HFFc6 (cell line): ENCODE measurements at places on chromosomes 5 and 9. TPM values are rescaled to one million over a fixed set of nuclear protein-coding genes. Genes with fewer than 3 reads are reported as not detected.
A peak's percentile ranks its signal among the peaks of the same experiment; 100 is the strongest.

EIF4E1B gene
- total RNA-seq = not detected in 3 replicates

RNF180 gene
- total RNA-seq = not detected in 3 replicates

TAF11L10 gene
- total RNA-seq = not detected in 3 replicates

HSD17B3 gene
- total RNA-seq = not detected in 3 replicates

GZMA gene
- total RNA-seq = not detected in 3 replicates

MTMR12 gene
- 20.6 to 25.8 TPM (median 20.7 TPM) in 3 replicates for total RNA-seq

OTULINL gene
- 7.9 to 23.4 TPM (median 9.2 TPM) in 3 replicates for total RNA-seq

FBXL7 gene
- total RNA-seq = 13.7 to 17.3 TPM (median 15.6 TPM) in 3 replicates

LCNL1 gene
- total RNA-seq = not detected in 3 replicates

NR4A3 gene
- 2.2 and 2.4 TPM in 2 replicates for total RNA-seq

NIPBL gene
- total RNA-seq = 28.9 to 31.7 TPM (median 31.6 TPM) in 3 replicates

HRH2 gene
- total RNA-seq = not detected in 3 replicates

PCDHA1 gene
- 0.12 to 0.24 TPM (median 0.22 TPM) in 3 replicates for total RNA-seq

CAMK4 gene
- total RNA-seq = 4.1 to 5.7 TPM (median 4.6 TPM) in 3 replicates

GRIA1 gene
- total RNA-seq = 0.08 to 0.57 TPM (median 0.37 TPM) in 3 replicates

HCN1 gene
- not detected in 3 replicates for total RNA-seq

GBGT1 gene
- 1.7 to 1.9 TPM (median 1.7 TPM) in 3 replicates for total RNA-seq

AGXT2 gene
- total RNA-seq = not detected in 3 replicates

GRCh38 chr9:112586599-112587155, 100.0 kb downstream of the KIAA1958 start:
- DNase-seq = peak; percentile 12
- peaks cover 11% of the 10 kb centered on the region for H3K4me1 ChIP-seq
- H3K27me3 ChIP-seq = no peaks in the 10 kb centered on the region; the same call in 1 of the 2 replicates
- no peak overlapping the region for H3K27ac ChIP-seq
- H3K36me3 ChIP-seq = no peaks in the 10 kb centered on the region
- no peak overlapping the region for H3K4me3 ChIP-seq

DNA sequence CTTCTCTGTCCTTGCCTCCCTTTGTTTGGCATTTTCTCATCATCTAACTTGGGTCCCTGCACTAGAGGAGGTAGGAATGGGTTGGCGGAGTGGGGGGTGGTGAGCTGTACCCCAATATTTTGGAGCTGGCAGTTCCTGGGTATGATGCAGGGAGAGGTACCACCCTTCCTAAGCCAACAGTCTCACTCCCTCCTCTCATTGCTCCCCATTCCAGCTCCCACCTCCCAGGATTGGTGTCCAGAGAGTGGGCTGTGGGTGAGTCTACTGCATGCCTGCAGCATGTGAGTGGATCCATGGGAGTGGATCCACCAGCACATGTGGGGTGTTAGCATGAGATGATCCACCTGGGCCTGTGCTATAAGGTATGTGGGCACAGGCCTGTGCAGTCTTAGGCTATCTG, 22.2 kb upstream of the MYORG start:
- H3K27me3 ChIP-seq = no peaks in the 10 kb centered on the region
- H3K4me1 ChIP-seq = peaks cover 8% of the 10 kb centered on the region
- H3K36me3 ChIP-seq = peaks cover 4% of the 10 kb centered on the region
- DNase-seq = no peak
- no peak overlapping the region for H3K27ac ChIP-seq

DNA sequence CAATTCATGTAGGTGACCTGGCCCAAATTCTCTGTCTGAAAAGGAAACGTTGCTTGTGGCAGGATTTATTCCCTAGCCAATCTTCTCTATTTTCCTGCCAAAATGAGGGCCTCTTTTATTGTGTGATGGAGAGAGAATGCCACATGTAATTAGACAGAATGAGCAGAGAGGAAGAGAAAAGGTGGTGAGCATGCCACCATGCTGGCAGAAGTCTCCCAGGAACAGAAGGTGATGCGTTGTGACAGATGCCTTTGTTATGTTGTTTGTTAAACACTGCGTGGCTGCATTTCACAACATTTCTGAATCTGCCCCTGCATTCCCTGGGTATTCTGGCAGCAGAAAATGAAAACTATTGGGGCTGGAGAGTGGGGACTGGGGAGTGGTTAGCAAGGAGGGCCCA, 577.6 kb downstream of the TLR4 start:
- no peak overlapping the region for H3K4me3 ChIP-seq
- H3K36me3 ChIP-seq = no peaks in the 10 kb centered on the region
- no peak overlapping the region for H3K27ac ChIP-seq

DNA sequence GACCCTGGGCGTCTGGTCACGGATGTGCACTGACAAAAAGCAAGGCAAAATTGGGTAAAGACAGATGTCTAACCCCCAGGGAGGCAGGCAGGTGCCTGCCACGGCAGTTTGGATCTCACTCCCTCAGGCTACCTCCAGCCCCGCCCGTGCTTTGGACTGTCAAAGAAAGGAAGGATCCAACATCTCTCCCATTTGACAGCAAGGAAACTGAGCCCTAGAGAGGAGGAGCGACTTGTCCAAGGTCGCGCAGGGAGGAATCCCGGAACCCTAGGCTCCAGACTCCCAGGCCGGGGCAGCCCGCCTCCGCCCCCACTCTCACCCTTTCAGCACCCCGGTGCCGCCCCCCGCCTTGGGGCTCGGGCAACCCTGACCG, 376 bp downstream of the GOLGA1 start:
- H3K4me1 ChIP-seq = peaks cover 30% of the 10 kb centered on the region
- H3K27ac ChIP-seq = peak overlapping the region; percentile 78
- H3K36me3 ChIP-seq = peaks cover 18% of the 10 kb centered on the region
- H3K27me3 ChIP-seq = peaks cover 2% of the 10 kb centered on the region
- DNase-seq = no peak
- peak overlapping the region; percentile 93 for H3K4me3 ChIP-seq

DNA sequence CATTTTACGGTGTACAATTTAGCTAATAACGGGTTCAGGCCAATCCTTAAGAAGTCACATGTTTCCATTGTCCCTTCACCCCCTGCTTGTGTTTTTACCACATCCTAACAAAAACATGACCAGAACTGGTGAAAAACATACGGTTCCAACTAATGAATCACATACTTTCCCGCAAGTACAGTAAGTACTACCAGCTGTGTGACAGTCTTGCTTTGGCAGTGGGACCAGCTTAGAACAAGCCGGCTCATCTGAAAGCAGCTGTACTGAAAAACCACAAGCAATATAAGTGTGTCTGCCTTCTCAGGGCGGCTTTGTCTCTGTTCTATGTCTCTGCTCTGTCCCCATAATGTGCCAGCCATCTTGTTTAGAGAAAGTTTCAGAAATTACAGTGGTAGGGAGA, 242.5 kb downstream of the BNC2 start:
- H3K27me3 ChIP-seq = peaks cover 4% of the 10 kb centered on the region; the same call in 1 of the 2 replicates
- peak; percentile 92 for DNase-seq
- peak overlapping the region; percentile 89 for H3K27ac ChIP-seq
- peak overlapping the region; percentile 78 for H3K4me3 ChIP-seq
- H3K4me1 ChIP-seq = peaks cover 55% of the 10 kb centered on the region

- no peaks in the 10 kb centered on the region for H3K36me3 ChIP-seq
- H3K4me3 ChIP-seq = no peak overlapping the region
- peak; percentile 64 for DNase-seq
- H3K27me3 ChIP-seq = no peaks in the 10 kb centered on the region; the same call in 1 of the 2 replicates
- H3K27ac ChIP-seq = no peak overlapping the region
Measured at GRCh38 chr9:19028835-19029451, 4.1 kb downstream of the SAXO1 start.

GRCh38 chr9:33114746-33115145, 38.3 kb upstream of the SMU1 start:
- H3K36me3 ChIP-seq = peaks cover 19% of the 10 kb centered on the region; the same call in 1 of the 2 replicates
- no peaks in the 10 kb centered on the region for H3K27me3 ChIP-seq
- DNase-seq = no peak
- peaks cover 26% of the 10 kb centered on the region for H3K4me1 ChIP-seq
- H3K27ac ChIP-seq = no peak overlapping the region
- no peak overlapping the region for H3K4me3 ChIP-seq

- H3K27ac ChIP-seq = peak overlapping the region; percentile 3; the same call in 1 of the 2 replicates
- peaks cover 29% of the 10 kb centered on the region for H3K4me1 ChIP-seq
- no peaks in the 10 kb centered on the region; the same call in 1 of the 2 replicates for H3K27me3 ChIP-seq
- peak; percentile 12 for DNase-seq
- H3K4me3 ChIP-seq = 0 out of 2 replicates have a peak overlapping the region, but pooled peaks have one; percentile 12
- no peaks in the 10 kb centered on the region for H3K36me3 ChIP-seq
Measured at GRCh38 chr5:123881759-123882244, 369.8 kb downstream of the CSNK1G3 start.

DNA sequence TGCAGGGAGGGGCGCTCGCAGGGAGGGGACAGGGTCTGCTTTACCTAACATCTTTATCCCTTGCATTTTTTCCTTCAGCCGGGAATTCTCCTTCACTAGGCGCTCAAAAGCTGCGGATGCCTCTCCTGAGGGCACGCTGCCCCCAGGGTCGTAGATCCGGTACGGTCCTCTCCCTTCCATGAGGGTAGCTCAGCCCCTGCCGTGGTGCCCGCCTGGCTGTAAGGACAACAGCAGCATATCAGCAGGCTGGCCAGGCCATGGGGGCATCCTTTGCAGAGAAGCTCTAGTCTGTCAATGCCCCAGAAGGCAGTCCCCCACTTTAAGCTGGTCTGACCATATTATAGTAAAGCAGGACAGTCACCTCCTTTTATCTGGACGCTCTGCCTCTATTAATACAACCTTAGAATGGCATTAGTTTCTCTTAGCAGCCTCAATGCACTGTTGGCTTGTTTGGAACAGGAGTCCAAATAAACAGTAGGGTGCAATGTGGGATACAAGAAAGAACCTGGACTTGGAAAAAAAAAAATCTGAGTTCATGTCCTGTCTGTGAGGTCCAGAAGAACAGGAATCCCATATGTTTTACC, 15.8 kb downstream of the TNIP1 start:
- H3K36me3 ChIP-seq = peaks cover 30% of the 10 kb centered on the region
- H3K27ac ChIP-seq = 0 out of 2 replicates have a peak overlapping the region, but pooled peaks have one; percentile 18
- H3K27me3 ChIP-seq = no peaks in the 10 kb centered on the region

DNA sequence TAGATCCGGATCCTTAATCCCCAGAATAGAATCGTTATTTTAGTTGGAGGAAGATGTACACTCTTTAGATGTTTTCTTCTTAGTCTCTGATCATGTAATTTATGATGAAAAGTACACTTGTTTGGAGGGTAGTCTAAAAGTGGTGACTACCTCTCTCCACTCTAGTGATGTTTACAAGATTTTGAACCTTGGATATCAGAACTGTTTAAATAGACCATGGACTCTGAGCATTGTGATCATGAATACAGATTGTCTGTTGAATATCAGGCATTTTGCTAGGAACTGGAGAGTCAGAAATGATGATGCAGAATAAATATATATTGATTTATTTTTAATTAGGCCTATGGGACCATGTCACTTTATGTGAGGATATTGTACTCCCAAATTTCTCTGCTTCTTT, 706.3 kb upstream of the WWC1 start:
- no peaks in the 10 kb centered on the region for H3K36me3 ChIP-seq
- no peaks in the 10 kb centered on the region for H3K27me3 ChIP-seq
- H3K4me1 ChIP-seq = peaks cover 13% of the 10 kb centered on the region
- no peak overlapping the region for H3K4me3 ChIP-seq

DNA sequence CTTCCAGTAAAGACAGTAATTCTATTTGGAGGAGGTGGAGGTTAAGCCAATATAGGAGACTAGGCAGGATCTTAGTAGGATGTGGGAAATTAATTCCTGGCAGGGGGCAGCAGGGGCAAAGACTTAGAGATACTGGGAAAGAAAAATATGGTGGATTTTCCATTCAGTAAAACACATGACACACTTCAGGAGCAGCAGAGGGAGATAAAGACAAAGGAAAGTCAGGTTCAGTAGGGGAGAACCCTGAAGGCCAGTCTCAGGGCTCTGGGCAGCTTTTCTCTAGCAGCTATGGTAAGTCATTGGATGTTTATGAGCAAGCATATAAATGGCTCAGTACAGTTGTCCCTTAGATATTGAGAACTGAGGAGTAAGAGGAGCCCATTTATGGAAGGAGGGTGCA, 105.5 kb downstream of the PJA2 start:
- no peak overlapping the region for H3K4me3 ChIP-seq
- peaks cover 7% of the 10 kb centered on the region for H3K27me3 ChIP-seq

DNA sequence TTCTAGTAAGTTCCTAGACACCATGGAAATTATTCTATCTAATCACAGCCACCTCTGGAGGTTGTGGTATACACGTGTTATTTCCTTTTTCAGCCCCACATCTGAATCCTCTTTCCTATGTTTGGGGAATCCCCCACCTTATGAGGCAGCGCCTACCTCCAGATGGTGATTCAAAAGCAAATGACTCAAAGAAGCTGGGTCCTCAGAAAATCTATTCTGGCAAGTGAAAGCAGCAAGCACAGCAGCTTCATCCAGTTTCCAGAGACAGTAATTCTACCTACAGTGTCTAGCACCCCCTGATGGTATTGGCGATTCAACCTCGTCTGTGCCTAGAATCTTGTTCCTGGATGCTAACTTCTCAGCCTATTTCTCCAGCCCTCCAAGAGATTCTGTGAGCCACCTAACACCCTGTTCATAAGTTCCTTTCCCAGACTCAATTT, 43.0 kb downstream of the STRBP start:
- peaks cover 14% of the 10 kb centered on the region for H3K4me1 ChIP-seq
- no peak overlapping the region for H3K27ac ChIP-seq
- H3K27me3 ChIP-seq = no peaks in the 10 kb centered on the region; the same call in 1 of the 2 replicates

DNA sequence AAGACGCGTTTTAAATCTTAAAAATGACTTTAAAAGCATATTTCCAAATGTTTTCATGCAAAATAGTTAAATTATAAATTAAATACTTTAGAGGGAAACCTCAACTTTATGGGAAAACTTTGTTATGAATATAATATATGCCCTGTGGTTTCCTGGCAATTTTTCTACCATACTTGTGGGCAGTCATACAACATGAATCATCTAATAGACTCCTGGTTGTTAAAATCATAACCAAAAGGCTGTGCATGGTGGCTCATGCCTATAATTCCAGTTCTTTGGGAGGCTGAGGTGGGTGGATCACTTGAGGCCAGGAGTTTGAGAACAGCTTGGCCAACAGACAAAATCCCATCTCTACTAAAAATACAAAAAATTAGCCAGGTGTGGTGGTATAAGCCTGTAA, 18.2 kb downstream of the ATP10B start:
- H3K4me1 ChIP-seq = no peaks in the 10 kb centered on the region
- H3K27me3 ChIP-seq = no peaks in the 10 kb centered on the region
- no peak for DNase-seq
- no peak overlapping the region for H3K4me3 ChIP-seq
- no peak overlapping the region for H3K27ac ChIP-seq

GRCh38 chr5:173616577-173617118, at the start of gene BOD1:
Gene BOD1, minus strand, starts transcription at chr5:173616650. Its CDS starts 214 bp downstream, at chr5:173616436.
- H3K27me3 ChIP-seq = peaks cover 8% of the 10 kb centered on the region; the same call in 1 of the 2 replicates
- DNase-seq = peak; percentile 98
- H3K27ac ChIP-seq = peak within 1 kb of the TSS; percentile 87
- peak within 1 kb of the TSS; percentile 97 for H3K4me3 ChIP-seq
- peaks cover 44% of the 10 kb centered on the region for H3K4me1 ChIP-seq
- H3K36me3 ChIP-seq = peaks cover 10% of the 10 kb centered on the region

GRCh38 chr5:179316982-179317381, 28.3 kb downstream of the ADAMTS2 start:
- H3K4me1 ChIP-seq = peaks cover 66% of the 10 kb centered on the region
- no peak for DNase-seq
- peaks cover 18% of the 10 kb centered on the region for H3K36me3 ChIP-seq
- H3K27ac ChIP-seq = no peak overlapping the region
- no peak overlapping the region for H3K4me3 ChIP-seq

- H3K4me3 ChIP-seq = peak overlapping the region; percentile 31; the same call in 1 of the 2 replicates
- H3K27me3 ChIP-seq = peaks cover 2% of the 10 kb centered on the region
- H3K36me3 ChIP-seq = no peaks in the 10 kb centered on the region
- DNase-seq = no peak
Measured at GRCh38 chr5:170681013-170681433, 102.5 kb upstream of the GABRP start.
